ENCODE measurements at places on chromosomes 5 and 9.

- no peak for DNase-seq
Measured at GRCh38 chr5:119274030-119274766, 81.6 kb upstream of the TNFAIP8 start.

DNA sequence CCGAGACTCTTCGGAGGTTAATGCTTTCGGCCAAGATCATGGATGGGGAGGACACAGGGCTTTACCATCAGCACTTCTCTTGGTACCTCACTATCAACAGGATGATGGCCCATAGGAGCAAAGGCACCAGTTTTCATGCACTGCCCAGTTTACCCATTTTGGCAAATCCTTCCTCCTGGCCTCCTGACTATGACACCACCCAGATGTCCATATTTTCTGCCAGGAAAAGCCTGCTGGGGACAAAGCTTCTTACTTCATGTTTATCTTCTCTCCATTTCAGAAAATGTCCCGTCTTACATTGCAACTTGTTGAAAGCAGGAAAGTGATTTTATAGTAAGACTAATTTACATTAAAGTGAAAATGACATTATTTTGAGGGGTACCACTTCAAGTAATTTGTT is 61.4 kb upstream of the GAS1 start:
- DNase-seq = no peak

- DNase-seq = no peak
Measured at GRCh38 chr9:95678759-95679158, 162.0 kb upstream of the PTCH1 start.

GRCh38 chr5:166499447-166500240 is 1791.8 kb upstream of the WWC1 start:
- no peak for DNase-seq

DNA sequence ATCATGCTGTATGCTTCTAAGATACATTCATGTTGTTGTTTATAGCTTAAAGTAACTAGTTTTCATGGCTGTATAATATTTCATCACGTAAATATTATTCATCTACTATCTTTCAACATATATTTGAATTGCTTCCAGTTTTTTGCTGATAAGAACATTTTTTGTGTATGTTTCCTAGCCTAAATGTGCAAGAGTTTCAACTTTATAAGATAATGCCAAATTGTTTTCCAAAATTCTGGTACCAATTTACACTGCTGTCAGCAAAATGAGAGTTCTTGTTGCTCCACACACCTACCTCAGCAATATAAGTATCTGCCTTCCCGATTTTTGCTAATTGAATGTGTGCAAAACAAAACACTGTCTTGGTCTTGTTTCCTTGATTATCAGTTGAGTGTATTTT is 178.3 kb downstream of the CRB2 start:
- no peak for DNase-seq

DNA sequence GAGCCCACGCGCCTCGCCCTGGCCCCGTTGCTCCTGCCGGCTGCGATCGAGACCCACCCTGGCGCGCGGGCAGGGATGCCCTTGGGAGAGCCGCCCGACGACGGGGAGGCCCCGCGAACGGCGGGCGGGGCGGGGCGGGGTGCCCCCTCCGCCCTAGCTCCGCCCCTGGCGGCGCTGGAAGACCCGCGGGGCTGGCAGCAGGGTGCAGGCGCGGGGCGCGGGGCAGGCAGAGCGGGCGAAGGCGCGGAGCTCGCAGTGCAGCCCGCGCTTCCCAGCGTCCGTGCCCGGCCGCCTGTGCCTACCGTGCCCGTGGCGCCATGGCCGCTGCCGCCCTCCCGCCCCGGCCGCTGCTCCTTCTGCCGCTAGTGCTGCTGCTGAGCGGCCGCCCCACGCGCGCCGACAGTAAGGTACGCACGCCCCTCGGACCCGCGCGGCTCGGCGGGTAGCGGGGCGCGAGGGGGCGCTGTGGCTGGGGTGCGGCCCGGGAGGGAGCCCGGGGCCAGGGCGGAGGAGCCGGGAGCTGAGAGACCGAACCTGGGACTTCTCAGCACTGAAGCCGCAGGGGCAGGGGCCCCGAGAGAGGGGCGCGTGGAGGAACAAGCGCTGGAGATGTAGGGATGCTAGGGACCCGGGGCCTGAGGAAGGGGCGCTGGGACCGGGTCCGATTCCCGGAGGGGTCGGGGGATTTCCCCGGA is at the start of gene OLFML2A:
OLFML2A (plus strand) TSS at position 180 of the 695 bp plus-strand sequence; CDS start at position 318, 138 bp downstream.
- DNase-seq = no peak

DNA sequence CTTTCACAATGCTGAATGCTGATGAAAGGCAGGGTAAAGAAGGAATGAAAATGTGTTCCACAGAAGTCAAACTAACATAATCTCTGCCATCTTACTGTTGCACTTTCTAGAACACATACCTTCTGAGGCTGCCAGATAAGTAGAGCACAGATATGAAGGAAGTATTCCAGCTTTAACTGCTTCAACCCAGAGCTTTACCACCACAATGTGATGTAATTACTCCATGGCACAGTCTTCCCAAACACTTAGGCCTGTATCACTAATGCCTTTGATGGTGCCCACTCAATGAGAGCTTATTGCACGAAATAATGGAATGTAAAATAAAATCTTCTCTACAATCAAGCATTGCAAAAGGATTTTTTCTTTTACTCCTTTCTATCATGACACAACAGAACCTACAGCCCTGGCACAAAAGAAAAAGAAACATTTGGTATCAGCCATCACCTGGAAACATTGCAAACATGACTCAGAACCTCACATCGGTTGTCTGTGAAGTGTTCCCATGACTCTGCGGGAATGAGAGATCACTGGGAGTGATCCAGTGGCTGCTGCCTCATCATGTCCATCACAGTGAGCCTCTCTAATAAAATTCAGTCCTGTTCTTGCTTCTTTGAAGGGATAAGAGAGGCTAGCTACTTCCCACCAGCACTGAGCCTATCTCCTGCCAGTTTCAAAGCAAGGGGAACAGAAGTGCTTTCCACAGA is 385.8 kb downstream of the EFNA5 start:
- DNase-seq = no peak

- no peak for DNase-seq
Measured at GRCh38 chr5:25020454-25020853, 375.7 kb upstream of the CDH10 start.

GRCh38 chr5:1915316-1915715 is 32.6 kb upstream of the IRX4 start:
- DNase-seq = no peak

- no peak for DNase-seq
Measured at GRCh38 chr9:95822015-95822414, 53.5 kb upstream of the ERCC6L2 start.

DNA sequence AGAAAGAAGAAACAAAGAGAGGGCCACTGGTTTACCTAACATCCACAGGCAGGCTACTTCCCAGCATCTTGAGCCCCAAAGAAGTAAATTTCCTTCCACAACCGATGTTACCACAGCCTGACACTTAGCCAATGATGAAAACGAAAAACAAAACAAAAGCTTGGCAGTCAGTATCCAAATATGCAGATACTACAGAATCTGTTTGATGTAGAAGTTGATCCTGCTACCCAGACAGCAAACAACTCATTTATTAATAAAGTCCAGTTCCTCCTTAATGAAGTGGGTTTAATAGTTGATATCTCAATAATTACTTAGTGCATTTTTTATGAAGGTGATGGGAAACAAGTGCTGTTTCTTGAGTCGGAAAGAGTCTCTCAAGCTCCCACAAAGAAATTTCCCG is 67.1 kb upstream of the GABRP start:
- no peak for DNase-seq

DNA sequence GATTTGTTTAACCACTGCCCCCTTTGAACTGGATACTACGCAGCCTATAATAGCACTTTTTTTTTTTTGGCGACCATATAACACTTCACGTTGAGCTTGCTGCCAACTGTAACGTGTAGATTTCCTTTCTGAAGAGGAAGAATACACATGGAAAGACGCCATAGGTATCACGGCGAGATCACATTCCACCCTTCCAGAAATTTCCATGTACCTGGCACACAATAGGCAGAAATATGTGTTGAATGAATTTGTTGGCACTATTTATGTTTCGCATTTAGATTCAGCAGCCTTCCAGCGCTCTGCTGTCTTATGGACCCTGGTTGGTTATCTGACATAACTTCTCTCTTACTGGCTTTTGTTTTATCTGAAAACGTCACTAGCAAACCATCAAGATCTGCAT is 250.3 kb downstream of the SLIT3 start:
- DNase-seq = no peak

DNA sequence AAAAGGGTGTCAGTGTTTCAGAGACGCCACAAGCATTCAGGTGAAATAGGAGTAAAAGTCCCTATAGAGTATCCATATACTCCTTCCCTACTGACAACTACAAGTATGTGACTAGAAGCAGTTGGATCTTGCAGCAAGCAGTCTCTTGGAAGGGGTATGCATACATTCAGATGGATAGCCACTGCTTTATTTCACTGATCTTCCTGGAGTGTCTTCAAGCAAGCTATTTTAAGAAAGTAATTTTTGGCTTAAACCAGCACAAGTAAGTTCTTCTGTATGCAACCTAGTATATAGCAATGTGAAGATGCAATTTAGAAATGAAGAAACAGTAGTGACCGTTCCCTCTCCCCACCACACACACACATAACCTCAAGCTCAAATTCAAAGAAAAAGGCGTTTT is 446.8 kb upstream of the CDH18 start:
- no peak for DNase-seq

All from AG04449 (cell line).